GM06990 (cell line): ENCODE measurements at places on chromosomes 13 and 19.

DNA sequence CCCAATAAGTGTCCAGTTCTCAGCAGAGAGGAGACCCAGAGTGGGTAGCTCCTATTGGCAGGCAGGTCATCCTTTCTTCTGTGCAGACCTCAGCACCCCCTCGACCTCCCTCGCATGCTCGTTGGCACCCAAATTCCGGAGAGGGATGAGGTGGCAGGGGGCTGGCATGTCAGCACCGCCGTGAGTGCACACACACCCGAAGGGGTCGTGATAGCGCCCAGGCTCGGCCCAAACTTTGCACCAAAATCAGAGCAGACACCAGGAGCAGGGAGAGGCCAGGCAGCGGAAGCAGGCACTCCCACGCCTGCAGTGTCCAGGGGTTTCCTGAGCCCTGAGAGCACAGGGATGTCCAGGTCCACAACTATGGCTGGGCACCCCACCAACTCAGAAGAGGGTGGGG is 1503.8 kb upstream of the PCDH20 start:
- no peak for DNase-seq

DNA sequence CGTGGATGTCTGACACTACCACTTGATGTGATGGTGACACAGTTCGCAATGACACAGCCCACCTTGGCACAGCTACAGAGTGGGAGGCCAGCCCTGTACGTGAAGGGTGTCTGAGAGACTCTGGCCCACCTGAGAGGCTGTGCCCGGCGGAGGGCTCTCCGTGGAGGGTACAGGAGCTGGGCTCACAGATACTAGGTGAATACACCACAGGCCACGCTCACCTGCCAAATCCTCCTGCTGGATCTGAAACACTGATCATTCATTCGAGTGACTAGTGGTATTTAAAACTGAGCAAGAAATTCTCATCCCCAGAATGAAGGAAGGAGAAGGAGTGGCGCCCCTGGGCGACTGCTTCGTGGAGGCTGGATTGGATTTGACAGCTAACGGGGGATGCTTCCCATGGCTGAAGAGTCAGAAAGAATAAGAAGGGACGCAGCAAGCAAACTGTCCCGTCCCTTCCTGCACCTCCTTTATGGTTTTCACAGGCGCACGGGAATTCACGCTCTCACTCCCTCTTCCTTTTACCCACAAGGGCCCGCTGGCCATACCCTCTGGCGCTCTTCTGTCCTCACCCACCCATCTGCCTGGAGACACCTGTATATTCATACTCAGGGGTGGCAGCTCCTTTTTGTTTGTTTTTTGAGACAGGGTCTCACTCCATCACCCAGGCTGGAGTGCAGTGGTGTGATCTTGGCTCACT is 25.0 kb downstream of the CEBPG start:
- DNase-seq, result no peak

DNA sequence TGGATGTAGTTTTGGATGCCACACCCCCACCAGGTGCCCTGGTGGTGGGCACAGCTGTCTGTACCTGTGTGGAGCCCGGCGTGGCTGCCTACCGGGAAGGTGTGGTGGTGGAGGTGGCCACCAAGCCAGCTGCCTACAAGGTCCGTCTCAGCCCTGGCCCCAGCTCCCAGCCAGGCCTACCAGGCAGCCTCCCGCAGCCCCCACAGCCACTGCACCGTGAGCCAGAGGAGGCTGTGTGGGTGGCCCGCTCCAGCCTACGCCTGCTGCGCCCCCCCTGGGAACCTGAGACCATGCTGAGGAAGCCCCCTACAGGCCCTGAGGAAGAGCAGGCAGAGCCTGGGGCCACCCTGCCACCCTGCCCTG is 3.5 kb downstream of the CIC start:
- peak; percentile 1 for DNase-seq

- peak; percentile 23 for DNase-seq
Observed at GRCh38 chr13:19587635-19588300, 26.4 kb upstream of the TPTE2 start.

DNA sequence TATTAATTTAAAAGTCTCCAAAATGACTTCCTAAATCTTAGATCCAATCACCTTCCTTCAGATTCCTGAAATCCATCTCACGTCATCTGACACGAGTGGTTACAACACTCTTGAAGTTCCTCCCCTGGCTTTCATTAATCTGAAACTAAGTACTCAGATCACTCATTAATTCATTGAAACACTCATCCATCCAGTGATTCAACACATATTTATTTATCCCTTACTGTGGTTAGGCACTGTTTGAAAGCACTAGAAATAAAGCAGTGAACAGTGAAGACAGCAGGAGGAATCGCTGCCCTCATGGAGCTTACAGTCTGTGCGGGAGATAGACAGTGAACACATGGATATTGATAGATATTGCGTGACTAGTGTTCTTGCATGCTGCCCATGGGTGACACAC is 472.4 kb downstream of the DCT start:
- no peak for DNase-seq

- no peak for DNase-seq
Observed at GRCh38 chr13:43647471-43647870, 139.3 kb downstream of the ENOX1 start.
